Type B pancreatic cell (in vitro differentiated cells): ENCODE measurements at places on chromosomes 12 and 14.

- H3K27ac ChIP-seq = no peak overlapping the region
- H3K27me3 ChIP-seq = peaks cover 78% of the 10 kb centered on the region
- no peaks in the 10 kb centered on the region for H3K4me1 ChIP-seq
- H3K36me3 ChIP-seq = no peaks in the 10 kb centered on the region
These were observed 4.0 kb downstream of the ASCL4 start for GRCh38 chr12:107778383-107779025.

- H3K4me3 ChIP-seq = no peak overlapping the region
- no peaks in the 10 kb centered on the region for H3K4me1 ChIP-seq
- no peaks in the 10 kb centered on the region for H3K36me3 ChIP-seq
- peaks cover 47% of the 10 kb centered on the region for H3K27me3 ChIP-seq
These were observed 6.1 kb upstream of the KRT72 start for GRCh38 chr12:52607314-52607713.

GRCh38 chr12:49089821-49090773 lies 4.5 kb downstream of the DHH start:
- H3K36me3 ChIP-seq = no peaks in the 10 kb centered on the region
- H3K4me3 ChIP-seq = peak overlapping the region; percentile 77
- no peak overlapping the region for H3K27ac ChIP-seq
- DNase-seq = no peak
- peaks cover 8% of the 10 kb centered on the region for H3K4me1 ChIP-seq

- peaks cover under 1% of the 10 kb centered on the region for H3K4me1 ChIP-seq
- H3K27me3 ChIP-seq = peaks cover 4% of the 10 kb centered on the region
- peak overlapping the region; percentile 91 for H3K27ac ChIP-seq
- no peak overlapping the region for H3K4me3 ChIP-seq
These were observed 94.3 kb downstream of the ADGRD1 start for GRCh38 chr12:131047789-131048610.

DNA sequence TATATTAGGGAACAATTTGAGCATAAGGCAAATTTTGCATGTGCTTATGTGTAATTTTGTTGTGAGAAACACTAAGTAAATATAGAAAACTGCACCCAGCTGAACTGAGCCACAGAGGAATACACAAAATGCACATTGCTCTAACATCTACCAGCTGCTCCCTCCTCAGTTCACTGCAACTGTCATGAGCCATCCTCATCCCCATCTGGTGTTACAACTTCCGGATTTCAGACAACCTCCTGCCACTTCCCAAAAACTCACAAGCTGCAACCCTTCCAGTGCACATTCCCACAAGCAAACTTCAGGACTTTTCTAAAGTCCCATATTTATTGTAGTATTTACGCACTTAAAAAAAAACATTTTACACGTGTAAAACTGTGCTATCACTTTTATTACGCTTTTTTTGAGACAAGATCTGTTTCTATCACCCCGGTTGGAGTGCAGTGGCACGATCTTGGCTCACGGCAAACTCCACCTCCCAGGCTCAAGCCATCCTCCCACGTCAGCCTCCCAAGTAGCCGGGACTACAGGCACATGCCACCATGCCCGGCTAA lies 169.1 kb upstream of the TBX3 start:
- peaks cover 3% of the 10 kb centered on the region for H3K27me3 ChIP-seq
- no peak for DNase-seq
- peaks cover 8% of the 10 kb centered on the region for H3K4me1 ChIP-seq

DNA sequence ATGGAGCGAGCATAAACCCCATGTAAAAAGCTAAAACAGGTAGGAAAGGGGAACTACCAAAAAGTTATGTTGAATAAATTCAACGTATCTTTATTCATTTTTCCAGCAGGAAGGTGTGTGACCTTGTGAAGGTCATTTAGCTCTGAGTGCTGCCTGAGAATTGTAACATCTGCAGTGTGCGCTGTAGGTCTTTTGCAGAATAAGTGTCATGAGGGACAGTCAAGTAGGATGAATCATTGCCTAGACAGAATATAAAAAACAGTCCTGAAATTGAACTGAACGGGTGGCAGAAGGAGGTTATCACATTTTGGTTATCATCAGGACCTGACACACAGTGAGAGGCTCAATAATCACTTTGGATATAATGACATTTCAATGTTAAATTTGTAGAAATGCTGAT lies 334.8 kb upstream of the NOVA1 start:
- no peaks in the 10 kb centered on the region for H3K36me3 ChIP-seq
- H3K27me3 ChIP-seq = no peaks in the 10 kb centered on the region
- peaks cover 4% of the 10 kb centered on the region for H3K4me1 ChIP-seq
- DNase-seq = no peak
- H3K27ac ChIP-seq = no peak overlapping the region

- H3K4me3 ChIP-seq = no peak overlapping the region
- no peak for DNase-seq
- peaks cover 64% of the 10 kb centered on the region for H3K36me3 ChIP-seq
- no peaks in the 10 kb centered on the region for H3K4me1 ChIP-seq
These were observed 14.9 kb downstream of the RERG start for GRCh38 chr12:15206338-15206737.

- H3K36me3 ChIP-seq = peaks cover 6% of the 10 kb centered on the region
- H3K4me3 ChIP-seq = no peak overlapping the region
- DNase-seq = no peak
- H3K4me1 ChIP-seq = peaks cover 10% of the 10 kb centered on the region
- no peak overlapping the region for H3K27ac ChIP-seq
- no peaks in the 10 kb centered on the region for H3K27me3 ChIP-seq
These were observed 30.4 kb downstream of the FRS2 start for GRCh38 chr12:69500631-69501030.

DNA sequence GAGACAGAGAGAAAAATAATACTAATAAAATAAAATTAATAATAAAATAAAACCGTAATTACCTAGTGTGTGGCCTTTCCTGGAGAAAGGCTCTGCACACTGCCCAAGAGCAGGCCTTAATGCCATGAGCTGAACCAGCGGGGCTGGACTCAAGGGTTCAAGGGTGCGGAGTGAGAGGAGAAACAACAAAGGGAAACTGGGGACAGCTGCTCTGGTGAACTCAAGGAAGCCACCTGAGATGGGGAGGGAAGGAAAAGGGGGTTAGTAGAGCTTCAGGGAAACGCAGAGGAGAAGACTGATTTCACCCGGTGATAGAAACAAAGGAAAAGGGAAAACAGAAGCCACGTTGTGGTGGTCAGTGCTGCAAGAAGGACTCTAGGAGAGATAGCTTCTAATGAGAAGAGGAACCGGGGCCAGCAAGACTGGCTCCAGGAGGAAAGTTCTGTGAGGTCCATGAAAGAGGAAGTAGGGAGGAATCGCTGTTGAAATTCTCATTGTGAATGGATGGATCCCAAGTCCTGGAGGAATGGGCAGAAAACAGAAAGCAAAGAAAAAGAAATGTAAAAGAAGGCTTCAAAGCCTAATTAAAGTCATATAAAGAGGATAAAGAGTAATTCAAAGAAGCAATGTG lies 48.3 kb upstream of the BCL2L14 start:
- H3K27me3 ChIP-seq = peaks cover 18% of the 10 kb centered on the region
- peaks cover 5% of the 10 kb centered on the region for H3K36me3 ChIP-seq
- H3K27ac ChIP-seq = no peak overlapping the region
- DNase-seq = no peak

- H3K4me3 ChIP-seq = no peak overlapping the region
- H3K36me3 ChIP-seq = no peaks in the 10 kb centered on the region
- H3K27ac ChIP-seq = no peak overlapping the region
- peaks cover 45% of the 10 kb centered on the region for H3K4me1 ChIP-seq
- no peak for DNase-seq
These were observed 39.6 kb downstream of the CHST11 start for GRCh38 chr12:104496336-104496735.

DNA sequence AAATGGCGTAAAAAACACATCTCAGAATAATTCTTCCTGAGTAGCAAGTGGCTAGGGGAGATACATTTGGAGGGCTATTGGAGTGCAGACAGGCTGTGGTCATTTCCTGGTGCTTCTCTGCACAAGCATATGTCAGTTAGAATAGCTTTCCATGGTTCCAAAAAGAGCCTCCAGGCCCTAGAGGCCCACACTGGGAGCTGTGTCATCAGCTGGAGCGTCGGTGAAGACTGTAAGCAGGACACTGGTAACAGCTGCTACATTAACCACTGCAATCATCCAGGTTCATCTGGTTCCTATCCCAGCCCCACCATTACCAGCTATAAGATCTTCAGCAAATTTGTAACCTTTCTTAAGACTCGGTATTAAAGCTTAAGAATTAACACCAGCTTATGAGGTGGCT lies 31.7 kb upstream of the APPL2 start:
- no peak overlapping the region for H3K27ac ChIP-seq
- no peak for DNase-seq
- peaks cover 3% of the 10 kb centered on the region for H3K27me3 ChIP-seq
- no peaks in the 10 kb centered on the region for H3K36me3 ChIP-seq

GRCh38 chr14:68891851-68892660 lies 87.0 kb downstream of the ACTN1 start:
- H3K27me3 ChIP-seq = no peaks in the 10 kb centered on the region
- H3K36me3 ChIP-seq = peaks cover 36% of the 10 kb centered on the region
- DNase-seq = no peak
- no peak overlapping the region for H3K4me3 ChIP-seq

DNA sequence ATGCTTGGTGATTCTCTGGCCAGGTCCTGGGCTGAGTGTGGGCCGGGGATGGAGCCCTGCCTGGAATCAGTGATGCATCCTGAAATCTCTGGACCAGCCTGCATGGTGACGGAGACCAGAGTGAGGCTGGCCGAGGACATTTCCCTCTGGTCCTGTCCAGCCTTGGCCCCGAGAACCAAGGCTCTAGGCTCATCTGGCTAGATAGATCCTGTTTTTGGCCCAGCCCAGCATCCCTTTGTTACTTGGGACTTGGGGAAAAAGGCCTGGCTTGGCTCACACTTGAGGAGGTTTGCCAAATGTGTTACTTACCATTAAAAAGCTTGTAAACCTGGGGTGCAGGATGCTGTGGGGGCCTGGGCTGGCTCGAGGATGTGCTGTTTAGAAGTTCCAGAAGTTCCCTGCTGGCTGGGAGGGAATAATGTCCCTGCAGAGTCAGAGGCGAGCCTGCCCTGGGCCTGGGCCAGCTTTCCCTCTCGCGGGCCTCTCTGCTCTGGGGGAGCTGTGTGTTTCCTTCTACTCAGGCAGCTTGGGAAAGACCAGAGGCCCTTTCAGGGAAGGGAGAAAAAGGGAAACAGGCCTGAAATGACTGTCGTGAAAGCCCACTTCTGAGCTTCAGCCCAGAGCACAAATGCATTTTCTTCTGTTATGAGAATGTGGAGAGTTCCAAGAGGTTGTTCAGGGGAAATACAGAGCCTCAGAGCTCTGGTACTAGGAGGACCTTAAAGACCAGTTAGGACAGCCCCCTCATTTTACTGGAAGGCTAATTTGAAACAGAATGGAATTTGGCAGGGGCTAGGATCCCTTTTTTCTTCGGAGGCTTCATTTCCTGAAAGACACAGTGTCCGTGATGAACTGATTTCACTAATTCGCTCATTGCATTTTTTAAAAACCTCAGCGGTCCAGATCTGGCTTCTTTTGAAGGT lies 47.2 kb upstream of the CTDSP2 start:
- peak; percentile 85 for DNase-seq
- H3K4me1 ChIP-seq = peaks cover 69% of the 10 kb centered on the region
- peak overlapping the region; percentile 91 for H3K27ac ChIP-seq
- H3K4me3 ChIP-seq = peak overlapping the region; percentile 76
- peaks cover 7% of the 10 kb centered on the region for H3K27me3 ChIP-seq
- H3K36me3 ChIP-seq = peaks cover 4% of the 10 kb centered on the region
